ENCODE measurements at places on chromosomes 5 and 9.

GRCh38 chr9:136081826-136082495 lies 13.1 kb downstream of the NACC2 start:
- DNase-seq = no peak

DNA sequence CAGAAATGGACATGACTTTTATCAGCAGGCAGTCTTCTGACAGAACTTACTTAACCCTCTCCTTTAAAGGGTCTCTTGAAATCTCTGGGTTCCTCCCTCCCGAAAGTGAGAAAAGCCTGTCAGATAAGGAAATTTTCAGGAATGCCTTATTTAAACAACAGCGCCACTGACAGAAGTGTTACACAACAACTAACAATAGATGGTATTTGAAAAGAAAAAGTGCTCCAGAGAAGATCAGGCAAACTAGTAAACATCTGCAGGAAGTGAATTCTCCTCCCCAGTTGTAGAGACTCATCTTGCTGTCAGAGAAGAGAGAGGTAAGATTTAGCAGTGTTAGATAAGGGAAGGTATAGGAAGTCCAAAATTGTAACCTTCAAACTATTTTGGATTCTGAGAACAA lies 107.2 kb upstream of the NFIL3 start:
- DNase-seq = no peak

GRCh38 chr9:131271506-131271931 lies 4.8 kb downstream of the FAM78A start:
- DNase-seq = no peak

DNA sequence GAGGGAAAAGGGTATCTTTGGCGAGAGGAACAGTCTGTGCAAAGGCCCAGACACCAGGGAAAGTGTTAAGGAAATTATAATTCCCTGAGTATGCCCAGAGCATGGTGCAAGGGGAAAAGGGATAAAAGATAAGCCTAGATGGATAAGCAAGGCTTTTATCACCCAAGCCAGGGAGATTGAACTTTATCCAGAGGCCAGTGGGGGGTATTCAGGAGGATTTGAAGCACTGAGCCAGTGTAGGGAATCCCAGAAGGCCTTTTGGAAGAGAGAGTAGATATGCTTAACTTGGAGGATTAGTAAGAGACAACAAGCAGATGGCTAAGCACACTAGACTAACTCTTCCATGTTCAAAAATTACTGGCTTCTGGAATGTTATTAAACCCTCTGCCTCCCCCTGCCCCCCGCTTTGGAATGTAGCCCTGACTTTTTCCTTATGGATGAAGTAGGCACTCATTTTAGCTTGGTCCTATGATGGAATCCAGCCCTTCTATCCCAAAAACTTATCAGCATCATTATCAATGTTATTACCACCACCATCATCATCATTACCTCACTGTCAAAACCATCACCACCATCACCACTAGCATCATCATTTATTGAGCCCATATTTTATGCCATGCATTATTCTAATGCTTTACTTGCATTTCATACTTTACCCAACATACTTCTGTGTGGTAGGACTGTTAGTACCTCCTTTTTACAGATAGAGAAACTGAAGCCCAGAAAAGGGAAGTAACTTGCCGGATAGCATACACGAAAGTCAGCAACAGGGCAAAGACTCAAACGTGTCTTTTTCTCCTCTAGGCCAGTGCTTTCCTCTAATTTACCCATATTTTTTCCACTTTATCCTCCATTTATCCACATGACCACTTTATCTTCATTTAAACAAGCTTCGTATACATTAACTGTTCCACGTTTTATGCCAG lies 237.0 kb downstream of the PAPPA start:
- DNase-seq = no peak

DNA sequence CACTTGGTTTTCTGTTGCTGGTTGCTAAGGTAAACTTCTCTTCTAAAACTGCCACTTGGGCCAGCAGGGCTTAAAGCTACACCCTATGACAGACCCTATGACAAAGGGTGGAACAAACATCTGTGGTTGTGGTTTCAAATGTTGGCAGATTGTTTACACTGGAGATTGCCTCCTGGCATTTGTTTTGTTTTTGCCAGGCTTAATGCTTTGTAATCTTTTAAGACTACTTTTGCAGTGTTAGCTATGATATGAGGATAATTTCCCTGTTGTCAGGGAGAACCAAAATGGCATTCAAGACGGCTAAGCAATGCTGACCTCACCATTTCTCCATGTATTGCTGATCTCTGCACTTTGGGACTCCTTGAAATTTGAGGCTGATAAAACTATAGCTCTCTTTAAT lies 50.3 kb downstream of the MAMDC2 start:
- DNase-seq = no peak
